A673 (cell line): ENCODE measurements at places on chromosomes 5 and 9.

DNA sequence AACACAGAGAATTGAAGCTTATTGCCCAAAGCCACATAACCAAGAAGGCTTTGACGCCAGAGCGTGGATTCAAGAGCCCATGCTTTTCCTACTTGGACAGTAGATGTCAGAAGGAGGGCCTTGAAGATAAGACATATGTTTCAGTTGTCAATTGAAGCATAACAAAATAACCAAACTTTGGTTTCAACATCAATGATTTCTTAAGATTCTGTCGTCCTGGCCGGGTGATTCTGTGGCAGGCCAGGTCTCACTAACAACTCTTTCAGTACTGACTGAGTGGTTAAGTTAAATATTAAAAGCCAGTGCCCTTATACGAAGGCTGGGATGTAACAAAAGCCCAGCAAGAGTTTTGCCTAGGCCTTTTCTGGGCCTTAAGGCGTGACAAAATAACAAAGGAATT lies 94.0 kb downstream of the RCL1 start:
- no peak for DNase-seq

- DNase-seq = peak; percentile 33
Observed at GRCh38 chr5:110258460-110259216, 467.8 kb downstream of the TMEM232 start.

DNA sequence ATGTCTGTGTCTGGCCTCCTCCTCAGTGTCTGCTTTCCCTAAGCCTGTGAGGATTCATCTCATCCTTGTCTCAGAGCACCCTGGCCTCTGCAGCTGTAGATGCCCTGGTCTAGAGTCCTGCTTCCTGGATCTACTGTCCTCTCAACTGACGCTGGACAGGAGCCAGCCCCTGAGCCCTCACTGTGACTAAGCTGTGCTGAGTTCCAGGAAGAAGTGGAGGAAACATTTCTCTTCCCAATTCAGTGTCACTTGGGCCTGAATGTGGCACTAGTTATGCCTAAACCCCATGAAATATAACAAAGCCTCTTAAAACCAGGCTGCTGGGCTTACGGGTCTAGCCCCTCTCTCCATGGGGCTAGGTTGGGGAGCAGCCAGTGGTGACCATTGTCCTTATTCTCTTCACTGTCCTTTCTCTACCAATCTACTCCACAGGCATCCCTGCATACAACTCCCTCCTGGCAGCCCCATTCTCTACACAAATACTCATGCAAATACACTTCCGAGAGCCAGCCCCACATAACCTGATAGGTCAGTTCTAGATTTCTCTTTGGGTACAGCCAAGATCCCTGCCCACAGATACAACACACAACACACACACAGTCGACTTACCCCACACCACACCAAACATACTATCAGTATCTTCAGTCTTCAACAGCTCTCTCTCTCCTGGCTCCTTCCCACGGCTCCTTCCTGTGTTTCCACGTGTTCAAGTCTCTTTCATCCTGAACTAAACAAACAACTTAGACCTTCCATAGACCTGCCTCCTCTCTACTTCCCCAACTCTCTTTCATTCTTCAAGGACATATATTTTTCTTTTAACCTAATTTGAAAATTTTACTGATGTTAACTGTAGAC lies 220.8 kb downstream of the SNX18 start:
- DNase-seq = no peak

GRCh38 chr9:35869621-35870216 lies 482 bp downstream of the OR13J1 start:
- DNase-seq = no peak

DNA sequence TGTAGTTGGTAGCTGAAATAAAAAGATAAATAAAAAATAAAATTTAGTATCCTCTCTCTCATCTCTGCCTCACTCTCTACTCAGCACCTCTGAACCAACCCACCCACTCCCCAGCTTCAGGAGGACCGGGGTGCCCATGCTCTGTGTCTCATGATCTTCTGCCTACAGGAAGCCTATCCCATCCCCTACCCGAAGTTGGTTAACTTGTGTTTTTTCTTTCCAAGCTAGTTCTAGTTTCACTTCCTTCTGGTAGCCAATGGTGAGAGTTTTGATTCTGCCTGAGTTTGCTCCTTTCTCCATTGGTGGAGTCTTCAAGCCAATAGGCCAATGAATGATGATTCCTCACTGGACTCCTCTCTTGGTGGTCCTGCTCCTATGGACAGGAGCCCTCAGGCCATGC lies 32.1 kb downstream of the SNX24 start:
- no peak for DNase-seq

DNA sequence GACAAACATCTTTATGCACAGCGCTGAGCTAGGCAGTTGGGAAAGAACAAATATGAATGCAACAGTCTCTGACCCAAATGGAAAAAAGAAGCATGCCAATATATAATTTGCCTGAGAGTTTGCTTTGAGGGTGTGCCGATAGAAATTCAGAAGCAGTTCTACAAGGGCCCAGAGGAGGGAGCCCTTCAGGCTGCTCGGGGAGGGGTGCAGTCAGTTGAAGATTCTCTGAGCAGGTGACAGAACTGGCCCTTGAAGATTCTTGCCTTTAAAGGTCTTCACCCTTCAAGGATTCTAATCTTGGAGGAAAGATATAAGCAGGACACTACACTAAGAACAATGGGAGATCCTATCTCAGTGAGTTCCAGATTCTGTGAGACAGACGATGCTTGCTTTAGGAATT lies 3.7 kb upstream of the PAPPA start:
- DNase-seq = peak; percentile 79

GRCh38 chr5:116492016-116492623 lies 82.5 kb downstream of the SEMA6A start:
- DNase-seq = peak; percentile 69

DNA sequence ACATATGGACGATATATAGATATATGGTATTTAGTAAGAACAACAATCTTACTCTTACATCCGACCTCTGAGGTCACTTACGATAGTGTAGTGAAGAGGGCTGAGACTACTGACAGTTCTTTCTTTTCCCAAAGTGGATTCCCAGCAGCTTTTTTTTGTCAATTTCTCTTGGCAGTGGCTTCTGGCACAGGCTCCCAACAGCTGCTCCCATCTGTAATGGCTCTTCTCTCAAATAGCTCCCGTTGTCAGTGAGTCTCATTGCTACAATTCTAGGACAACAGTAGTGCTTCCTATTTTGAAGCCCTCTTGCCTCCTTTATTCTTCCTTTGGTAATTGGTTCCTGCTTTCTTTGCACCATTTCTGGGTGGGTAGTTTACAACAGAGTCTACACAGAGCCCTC lies 68.4 kb downstream of the SLC25A46 start:
- no peak for DNase-seq
